EL (cell line): ENCODE measurements at places on chromosomes 2 and 18.

- DNase-seq = peak; percentile 21
Observed at GRCh38 chr2:238818561-238818960, 29.3 kb upstream of the TWIST2 start.

DNA sequence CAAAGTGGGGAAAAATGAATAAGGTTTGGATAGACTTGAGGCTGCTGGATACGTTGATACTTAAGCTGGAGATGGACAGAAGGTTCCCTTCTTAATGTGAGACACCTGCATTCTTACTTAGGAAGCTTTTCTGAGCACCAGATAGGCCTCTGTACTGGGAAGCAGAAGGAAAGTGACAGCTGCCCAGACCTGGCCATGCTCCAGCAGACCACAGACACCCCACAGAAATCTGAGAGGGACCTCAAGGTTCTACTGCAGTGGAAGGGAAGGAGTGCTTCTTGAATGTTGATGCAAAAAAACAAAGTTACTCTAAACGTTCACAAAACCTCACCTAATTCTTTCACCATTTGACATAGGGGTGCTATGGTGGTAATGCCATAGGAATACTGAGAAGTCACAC is 642.1 kb upstream of the ID2 start:
- DNase-seq = no peak

DNA sequence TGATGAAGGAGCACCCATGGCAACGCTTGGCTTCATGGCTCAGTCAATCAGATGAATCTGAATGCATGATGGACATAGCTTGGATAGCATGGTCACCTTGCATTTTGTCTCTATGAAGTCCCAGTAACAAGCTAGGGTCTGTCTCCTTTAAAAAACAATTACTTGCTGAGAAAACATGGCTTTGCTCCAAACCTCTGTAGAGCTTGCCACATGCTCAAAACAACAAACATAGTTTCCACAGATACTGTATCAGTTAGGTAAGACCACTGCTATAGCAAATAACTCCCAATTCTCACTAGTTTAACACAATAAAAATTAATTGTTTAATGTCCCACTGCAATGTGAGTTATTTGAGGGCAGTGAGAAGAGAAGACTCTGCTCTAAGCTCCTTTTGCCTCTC is 401.0 kb downstream of the IRS1 start:
- DNase-seq = no peak

DNA sequence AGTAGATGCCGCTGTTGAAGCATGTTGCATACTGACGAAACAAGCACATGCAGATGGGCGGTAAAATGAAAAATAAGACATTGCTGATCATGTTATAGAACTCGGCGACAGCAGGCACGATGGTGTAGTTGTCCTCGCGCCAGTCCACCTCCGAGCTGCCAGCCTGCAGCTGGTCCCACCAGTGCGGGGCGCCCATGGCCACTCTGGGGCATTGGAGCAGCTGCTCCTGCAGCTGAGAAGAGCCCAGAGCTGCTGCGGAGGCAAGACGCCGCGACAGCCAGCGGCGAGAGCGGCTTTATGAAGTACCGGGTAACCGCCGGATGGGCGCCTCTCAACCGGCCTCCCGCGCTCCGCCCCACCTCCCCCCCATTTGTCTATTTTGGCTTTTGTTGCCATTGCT is 32.6 kb upstream of the ADAM23 start:
- no peak for DNase-seq

- DNase-seq = peak; percentile 50
Observed at GRCh38 chr2:221571551-221572218, 419 bp downstream of the EPHA4 start.

- no peak for DNase-seq
Observed at GRCh38 chr2:121064186-121064585, 220.8 kb downstream of the TFCP2L1 start.

- no peak for DNase-seq
Observed at GRCh38 chr18:67735506-67735905, 219.0 kb upstream of the DSEL start.

- peak; percentile 13 for DNase-seq
Observed at GRCh38 chr2:6787376-6787775, 78.3 kb downstream of the CMPK2 start.

- no peak for DNase-seq
Observed at GRCh38 chr18:23645568-23646175, 17.0 kb downstream of the ANKRD29 start.

- DNase-seq = no peak
Observed at GRCh38 chr18:43877616-43878321, 600.5 kb upstream of the SYT4 start.

GRCh38 chr2:63788071-63788470 is 53.6 kb upstream of the UGP2 start:
- peak; percentile 62 for DNase-seq

DNA sequence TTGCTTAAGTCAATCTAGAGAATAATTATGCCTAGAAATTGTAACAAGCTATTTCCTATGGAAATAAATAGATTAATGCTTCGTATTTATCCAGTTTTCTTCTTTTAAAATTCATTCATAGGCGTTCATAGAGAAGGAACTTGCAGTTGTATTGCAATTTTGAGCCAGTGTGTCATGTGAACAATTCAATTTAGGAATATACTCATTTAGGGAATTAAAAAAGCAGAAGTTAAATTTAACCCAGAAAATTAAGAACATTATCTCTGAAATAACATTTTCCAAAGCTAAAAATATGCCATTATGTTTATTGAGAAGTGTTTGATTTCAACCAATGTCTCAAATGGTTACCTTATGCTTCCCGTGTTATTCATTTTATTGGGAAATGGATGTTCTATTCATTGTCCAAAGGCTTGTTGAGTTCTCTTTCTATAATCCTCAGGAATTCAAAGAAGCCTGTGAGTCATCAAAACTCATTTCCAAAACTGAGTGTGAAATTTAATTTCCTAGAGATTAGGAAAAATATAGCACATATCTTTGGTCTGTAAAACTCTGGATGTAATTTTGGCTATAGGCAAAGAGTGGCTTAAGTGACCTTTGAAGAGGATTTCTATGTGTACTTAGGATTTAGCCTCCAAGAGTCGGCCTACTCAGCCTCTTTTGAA is 99.7 kb downstream of the SLC8A1 start:
- peak; percentile 66 for DNase-seq

DNA sequence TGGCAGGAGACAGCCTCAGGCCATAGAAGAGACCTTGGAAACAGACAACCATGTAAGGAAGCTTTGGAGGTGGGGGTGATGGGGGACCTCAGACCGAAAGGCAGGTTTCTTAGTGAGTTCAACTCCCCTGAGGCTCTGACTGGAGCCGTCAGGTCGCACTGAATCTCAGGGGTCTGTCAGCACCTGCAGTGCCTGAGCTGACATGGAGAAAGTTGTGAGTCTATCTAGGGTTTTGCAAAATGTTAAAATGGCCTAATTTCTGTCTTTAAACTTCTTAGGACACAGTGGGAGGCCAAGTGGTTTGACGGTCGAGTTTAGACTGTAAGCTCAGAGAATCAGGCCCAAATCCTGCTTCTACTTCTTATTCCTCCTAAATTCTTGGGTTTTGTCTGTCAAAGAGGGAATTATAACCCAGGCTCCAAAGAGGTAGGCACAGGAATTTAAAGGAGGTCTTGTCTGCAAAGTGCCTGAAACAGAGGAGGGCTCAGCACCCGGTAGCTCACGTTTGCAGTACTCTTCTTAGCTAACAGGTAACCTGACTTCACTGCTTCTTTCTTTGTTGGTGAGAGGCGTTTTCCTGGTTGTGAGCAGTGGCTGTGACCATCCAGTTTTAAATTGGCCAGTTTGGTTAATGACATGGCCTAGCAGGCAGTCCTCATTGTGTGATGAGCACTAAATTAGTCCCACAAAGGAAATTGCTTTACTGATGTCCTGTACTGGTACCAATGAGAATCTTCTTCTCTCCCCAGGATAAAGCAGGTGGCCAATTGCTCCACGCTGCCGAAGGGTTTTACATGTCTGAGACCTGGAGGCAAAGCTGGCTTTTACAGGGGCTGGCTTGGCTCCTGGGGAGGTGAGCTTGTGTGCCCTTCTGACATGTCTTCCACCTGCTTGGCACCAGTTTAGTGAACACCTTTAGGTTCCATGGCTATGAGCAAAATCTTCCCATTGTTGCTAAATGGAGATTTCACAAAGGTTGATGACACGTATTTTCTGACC is 95.7 kb downstream of the MYCN start:
- DNase-seq = no peak

- peak; percentile 88 for DNase-seq
Observed at GRCh38 chr2:236679884-236680860, 110.5 kb downstream of the ACKR3 start.
